ENCODE measurements at places on chromosomes 6 and 20. TPM values are rescaled to one million over a fixed set of nuclear protein-coding genes. Genes with fewer than 3 reads are reported as not detected.
A peak's percentile ranks its signal among the peaks of the same experiment; 100 is the strongest.

GRCh38 chr6:86723151-86723550, 214.2 kb upstream of the HTR1E start:
- no peak for DNase-seq

GRCh38 chr6:85674604-85675003, 31.9 kb upstream of the SYNCRIP start:
- no peak for DNase-seq

GRCh38 chr6:47242483-47243386, 67.0 kb downstream of the TNFRSF21 start:
- DNase-seq: peak; percentile 65

GRCh38 chr6:54481091-54481490, 172.8 kb downstream of the TINAG start:
- no peak for DNase-seq

Gene RBBP8NL
- 0.03 TPM for total RNA-seq
